ENCODE measurements at places on chromosomes 7 and 10.

DNA sequence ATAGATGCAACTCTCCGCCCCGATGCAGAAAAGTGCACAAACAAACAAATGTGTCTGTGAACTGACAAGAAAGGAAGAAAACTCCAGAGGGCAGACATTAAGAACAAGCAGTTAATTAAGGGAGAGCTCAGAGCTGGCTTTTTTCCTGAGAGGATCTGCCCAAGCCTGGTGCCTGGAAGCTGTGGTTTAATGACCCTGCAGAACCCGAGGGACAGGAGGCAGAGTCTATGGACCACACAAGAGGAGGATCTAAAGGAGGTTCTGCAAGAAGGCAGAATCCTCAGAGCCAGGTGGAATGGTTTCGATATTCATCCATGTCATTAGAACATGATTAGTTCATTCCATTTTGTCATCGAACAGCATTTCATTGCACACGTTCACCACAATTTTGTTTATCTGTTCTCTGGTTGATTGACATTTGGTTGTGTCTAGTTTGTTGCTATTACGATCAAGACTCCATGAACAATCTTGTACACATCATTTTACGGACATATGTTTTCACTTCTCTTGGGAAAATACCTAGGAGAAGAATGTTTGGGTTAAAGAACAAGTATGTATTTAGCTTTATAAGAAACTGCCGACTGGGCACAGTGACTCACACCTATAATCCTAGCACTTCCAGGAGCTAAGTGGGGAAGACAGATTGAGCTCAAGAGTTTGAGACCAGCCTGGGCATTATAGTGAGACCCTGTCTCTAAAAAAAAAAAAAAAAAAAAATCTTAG is 560.2 kb downstream of the CALN1 start:
- no peak for DNase-seq

DNA sequence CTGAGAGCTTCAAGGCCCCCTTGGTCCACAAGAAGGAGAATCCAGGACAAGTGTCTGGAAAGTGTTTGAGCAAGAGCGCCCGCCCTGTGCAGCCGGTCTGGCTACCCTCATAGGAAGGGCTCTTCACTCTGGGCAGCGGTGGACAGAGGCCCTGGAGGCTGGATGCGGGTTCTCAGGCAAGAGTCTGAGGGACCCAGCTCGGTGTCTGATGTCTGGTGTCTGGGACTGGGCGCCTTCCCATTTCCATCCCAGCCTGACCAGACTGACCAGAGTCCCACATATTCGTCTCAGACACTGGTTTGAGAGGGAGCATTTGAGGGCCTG is 59.8 kb downstream of the HK1 start:
- DNase-seq: no peak

DNA sequence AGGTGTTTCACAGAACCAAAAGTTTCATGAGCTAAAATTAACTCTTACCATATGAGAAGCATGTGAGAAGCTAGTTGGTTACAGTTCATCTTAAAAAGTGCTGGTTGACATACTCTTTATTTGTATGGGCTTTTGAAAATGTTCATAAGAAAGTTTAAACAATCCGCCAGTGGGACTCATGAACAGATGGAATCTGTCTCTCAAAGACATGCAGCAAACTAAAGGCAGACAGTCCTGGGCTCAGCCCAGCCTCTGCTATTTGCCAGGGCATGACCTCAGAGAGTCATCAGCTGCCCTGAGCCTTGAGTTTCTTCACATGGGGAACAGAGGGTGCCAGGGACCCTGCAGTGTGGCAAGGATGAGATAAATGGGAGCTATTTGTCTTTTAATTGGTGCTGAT is 3.2 kb downstream of the PYROXD2 start:
- DNase-seq: no peak

DNA sequence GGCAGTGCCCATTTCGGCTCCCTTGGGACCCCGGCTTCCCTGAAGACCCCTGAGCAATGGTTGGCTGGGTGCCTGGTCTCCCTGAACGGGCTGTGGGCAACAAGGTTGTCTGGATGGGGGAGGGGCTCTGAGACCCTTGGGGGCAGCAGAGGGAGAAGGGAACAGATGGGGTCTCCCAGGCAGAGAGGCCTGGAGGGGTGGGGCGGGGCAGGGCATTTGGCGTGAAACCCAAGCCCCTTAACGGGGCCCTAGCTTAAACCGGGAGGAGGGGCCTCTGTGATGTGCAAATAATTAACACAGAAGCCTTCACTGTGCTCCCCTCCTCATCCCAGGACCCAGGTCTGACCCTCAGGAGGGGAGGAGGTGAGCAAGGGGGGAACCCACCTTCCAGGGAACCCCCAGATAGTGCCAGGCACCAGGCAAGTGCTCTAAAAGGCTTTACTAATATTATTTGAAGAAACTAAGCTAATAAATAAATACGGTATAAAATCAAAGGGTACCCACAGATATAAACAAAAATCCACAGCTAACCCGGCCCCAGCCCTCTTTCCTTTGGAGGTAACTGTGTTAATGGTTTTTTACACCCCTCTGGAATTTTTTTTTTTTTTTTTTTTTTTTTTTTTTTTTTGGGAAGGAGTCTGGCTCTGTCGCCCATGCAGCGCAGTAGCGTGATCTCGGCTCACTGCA is 170.8 kb downstream of the RNF216 start:
- DNase-seq: no peak

DNA sequence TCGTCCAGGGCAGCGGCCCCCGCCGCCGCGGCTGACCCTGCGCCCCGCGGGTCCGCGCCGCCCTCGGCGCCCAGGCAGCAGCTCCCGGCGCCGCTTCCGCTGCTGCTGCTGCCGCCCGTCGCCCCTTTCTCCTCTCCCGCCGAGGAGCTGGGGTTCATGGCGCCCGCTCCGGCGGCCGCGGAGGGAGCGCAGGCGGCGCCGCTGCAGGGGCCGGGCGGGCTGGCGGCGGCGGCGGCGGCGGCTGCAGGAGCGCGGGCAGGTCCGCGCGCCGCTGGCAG is 286 bp downstream of the DGKI start:
- DNase-seq: no peak

DNA sequence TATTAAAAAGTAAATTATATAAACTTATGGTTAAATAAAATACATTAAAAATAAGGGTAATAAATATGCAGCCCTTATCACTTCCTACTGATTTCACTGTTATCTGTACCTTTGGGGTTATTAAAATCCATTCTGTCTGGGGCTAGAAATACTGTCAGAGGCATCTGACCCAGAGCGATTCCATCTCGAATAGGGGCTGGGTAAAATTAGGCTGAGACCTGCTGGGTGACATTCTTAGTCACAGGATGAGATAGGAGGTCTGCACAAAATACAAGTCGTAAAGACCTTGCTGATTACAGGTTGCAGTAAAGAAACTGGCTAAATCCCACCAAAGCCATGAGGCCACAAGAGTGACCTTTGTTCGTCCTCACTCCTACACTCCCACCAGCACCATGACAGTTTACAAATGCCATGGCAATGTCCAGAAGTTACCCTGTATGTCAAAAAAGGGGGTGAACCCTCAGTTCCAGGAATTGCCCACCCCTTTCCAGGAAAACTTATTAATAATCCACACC is 77.6 kb downstream of the COBL start:
- no peak for DNase-seq

DNA sequence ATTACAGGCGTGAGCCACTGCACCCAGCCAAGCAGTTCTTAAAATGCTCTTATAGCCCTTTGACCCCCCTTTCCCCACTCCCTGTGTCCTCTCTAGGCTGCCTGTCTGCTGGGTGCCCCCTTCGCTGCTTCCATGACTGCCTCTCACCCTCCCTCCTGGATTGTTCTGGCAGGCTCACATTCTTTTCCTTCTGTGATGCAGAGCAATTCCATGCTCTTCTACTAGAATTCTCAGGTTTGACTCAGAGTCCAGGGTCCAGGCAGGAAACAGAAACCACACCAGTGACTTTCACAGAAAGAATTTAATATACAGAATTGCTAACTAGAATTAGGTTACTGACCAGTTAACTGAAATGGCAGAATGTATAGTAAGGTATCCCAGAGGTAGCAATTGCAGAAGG is 244.8 kb downstream of the BAMBI start:
- no peak for DNase-seq
